Stimulated activated CD4-positive, alpha-beta T cell treated with anti-CD3 and anti-CD28 coated beads, Interleukin-1b, Interleukin-23, amount 100 ng/mL, for 1 hour (primary cell): ENCODE measurements at places on chromosomes 3 and 15.

- DNase-seq = no peak
Observed at GRCh38 chr3:78154521-78155186, 1114.8 kb downstream of the ROBO2 start.

GRCh38 chr3:150912501-150912900 lies 7.3 kb upstream of the MINDY4B start:
- DNase-seq = no peak

GRCh38 chr3:124033360-124034015 lies 41.6 kb upstream of the ROPN1 start:
- DNase-seq = no peak

GRCh38 chr3:112803467-112803866 lies 43.2 kb downstream of the CD200R1L start:
- DNase-seq = no peak

DNA sequence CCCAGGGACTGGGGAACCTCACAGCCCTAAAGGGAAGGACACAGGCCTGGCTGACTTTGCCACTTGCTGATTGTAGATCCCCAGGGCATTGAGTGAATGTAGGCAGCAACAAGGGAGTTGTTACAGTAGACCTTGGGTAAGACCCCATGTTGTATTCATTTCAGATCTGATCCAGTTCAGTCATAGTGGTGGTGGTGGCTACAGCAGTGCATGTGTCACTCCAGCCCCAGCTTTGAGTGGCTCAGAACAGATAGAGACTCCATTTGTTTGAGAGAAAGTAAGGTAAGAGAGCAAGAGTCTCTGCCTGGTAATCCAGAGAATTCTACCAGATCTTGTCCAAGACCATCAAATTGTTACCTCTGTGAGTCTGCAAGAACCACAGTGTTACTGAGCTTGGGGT lies 278.7 kb upstream of the SATB1 start:
- no peak for DNase-seq

DNA sequence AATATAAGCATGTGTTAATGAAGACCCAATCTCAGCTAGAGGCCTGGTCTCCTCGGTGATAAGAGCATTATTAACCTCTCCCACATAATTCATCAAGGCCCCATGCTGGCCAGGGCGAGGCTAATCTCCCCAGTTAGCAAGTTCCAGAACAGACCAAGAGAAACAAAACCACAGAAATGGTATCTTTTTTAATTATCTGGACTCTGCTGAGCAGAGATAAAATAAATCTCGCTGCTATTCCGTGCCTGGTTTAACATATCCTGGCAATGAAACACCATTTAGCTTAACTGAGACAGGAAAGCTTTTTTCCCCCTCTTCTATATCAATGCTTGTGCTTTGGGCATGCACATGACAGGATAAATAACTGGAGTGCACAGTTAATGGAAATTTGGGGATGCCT lies 72.5 kb upstream of the ARHGEF3 start:
- DNase-seq = no peak

DNA sequence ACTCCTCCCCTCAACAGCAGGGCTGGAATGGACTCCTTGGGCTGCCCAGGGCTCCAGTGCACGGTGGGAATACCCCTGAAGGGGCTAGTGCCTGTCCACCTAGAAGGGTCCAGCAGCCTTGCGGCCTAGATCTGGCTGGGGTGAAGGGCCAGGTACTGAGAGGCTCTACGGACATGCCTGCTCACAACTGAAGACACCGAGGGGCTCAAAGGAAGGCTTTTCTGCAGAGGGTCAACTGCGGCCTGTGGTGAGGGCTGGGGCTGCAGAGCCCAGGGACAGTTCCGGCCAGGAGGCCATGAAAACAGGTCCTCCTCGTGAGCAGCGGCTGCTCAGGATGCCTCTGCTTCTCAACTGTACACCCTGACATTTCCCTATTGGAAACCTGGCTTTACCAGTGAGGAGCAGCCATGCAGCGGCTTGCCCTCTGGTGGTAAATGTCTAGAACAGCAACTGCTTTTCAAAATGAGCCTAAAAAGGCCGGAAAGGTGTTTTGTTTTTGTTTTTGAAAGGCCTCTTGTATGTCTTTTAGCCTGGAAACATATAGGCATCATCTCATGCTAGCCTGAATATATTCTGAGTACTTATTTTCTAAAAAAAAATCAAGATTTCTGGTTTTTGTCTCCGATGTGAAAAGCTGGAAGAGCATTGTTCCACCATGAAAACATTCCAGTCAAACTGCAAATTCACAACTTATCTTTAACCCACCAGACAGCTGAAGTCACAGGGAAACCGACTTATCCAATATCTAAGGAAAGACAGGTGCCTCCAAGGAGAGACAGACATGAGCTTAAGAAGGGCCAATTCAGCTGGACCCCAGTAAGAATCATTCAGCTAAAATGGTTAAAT lies 163.4 kb downstream of the KLF13 start:
- DNase-seq = no peak

DNA sequence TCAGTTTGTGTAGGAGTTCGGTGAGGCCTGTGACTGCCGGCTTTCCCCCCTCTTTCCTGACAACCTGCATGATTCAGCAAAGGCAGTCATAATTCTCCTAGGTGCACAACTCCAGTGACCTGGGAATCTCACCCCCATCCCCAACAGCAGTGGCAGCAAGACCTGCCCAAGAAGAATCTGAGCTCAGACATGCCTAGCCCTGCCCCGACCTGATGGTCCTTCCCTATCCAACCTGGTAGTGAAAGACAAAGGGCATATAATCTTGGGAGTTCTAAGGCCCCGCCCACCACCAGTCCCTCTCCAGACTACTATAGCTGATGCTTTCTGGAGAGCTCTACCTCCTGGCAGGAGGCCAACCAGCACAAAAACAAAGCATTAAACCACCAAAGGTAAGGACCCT lies 44.2 kb upstream of the ZBED2 start:
- no peak for DNase-seq

DNA sequence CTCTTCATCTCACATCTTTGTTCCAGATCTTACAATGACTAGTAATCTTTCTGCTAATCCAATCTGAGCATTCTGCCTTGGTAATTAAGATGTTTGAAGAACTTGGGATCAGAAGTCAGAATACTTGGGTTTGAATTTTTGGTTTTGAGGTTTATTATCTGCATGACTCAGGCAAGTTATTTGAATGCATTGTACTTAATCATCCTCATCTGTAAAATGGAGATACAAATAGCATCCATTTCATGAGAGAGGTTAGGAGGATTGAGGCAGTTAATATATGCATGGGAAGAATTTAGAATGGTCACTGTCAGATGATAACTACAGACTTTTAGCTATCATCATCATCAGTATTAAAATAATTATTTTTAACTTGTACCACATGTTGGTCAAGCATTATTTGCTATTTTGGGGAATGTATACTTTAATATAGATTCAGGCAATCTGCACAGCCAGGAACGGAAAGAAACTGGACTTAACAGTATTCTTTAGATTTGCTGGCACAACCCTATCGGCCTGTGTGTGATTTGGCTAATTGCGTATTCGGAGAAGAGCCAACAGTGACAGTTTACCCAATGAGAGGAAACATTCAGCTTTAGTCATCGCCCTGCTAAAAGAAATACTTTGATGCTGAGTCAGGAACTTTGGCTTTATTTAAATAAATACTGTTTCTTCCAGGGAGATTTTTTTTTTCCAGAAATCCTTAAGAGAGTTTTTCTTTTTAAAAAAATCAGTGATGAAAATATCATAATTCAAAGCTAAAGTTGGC lies 600.0 kb downstream of the ROBO1 start:
- DNase-seq = no peak

DNA sequence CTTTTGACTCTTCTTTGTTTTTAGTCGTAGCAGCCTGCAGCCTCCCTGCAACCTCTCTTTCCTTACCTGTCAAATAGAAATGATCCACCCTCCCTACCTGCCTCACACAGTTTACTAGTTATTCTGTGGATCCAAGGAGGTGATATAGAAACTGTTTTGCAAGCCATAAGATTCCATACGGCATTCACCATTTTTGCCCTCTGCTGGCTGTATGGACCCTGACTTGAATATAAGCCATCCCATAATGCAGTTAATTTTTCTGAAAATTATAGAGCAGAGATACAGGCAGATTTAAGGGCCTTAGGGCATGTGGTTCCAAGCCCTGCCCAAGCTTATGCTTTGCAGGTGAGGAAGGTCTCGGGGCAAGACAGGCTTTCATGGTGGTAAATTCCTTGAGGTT lies 63.8 kb downstream of the CPN2 start:
- DNase-seq = no peak

DNA sequence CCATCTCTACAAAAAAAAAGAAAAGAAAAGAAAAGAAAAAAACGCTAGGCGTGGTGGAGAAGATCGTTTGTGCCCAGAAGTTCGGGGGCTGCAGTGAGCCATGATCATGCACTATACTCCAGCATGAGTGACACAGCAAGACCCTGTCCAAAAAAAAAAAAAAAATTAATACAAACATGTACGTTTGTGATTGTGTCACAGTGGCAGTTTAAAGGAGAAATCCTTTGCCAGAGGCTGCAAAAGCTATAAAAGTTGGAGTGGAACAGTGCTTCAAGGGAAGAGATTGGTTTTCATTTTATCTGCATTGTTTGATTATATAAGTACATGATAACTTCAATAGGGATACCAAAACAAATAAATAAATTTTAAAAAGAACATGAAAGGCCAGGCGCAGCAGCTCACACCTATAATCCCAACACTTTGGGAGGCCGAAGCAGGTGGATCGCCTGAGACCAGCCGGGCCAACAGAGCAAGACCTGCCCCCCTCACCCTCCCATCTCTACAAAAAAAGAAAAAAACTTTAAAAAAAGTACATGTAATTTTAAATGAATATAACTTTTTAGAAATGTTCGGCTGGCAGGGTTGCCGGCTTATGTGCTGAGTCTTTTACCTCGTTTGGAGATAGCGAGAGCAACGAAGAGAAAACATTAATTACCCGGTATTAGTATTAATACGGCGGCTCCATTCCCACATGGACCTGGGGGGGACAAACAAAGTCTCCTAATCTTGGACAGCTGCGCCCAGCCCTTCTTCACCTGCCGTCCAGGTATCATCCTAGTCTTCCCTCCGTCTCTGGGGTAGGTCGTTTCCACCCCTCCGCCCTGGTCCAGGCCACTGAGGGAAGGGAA lies 573 bp upstream of the DIS3L start:
- DNase-seq = no peak

DNA sequence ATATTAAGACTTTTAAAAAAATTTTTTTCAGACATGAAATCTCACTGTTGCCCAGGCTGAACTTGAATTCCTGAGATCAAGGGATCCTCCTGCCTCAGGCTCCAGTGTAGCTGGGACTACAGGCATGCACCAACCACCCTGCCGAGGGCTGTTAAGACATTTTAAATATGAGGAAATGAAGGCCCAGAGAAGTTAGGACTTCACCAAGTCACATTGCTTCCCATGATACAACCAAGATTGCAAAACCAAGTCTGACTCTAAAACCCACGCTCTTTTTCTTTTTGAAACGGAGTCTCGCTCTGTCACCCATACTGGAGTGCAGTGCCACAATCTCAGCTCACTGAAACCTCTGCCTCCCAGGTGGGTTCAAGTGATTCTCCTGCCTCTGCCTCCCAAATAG lies 28.0 kb downstream of the PTPN9 start:
- DNase-seq = no peak

GRCh38 chr3:158728061-158728377 lies 4.2 kb downstream of the RARRES1 start:
- DNase-seq = no peak

DNA sequence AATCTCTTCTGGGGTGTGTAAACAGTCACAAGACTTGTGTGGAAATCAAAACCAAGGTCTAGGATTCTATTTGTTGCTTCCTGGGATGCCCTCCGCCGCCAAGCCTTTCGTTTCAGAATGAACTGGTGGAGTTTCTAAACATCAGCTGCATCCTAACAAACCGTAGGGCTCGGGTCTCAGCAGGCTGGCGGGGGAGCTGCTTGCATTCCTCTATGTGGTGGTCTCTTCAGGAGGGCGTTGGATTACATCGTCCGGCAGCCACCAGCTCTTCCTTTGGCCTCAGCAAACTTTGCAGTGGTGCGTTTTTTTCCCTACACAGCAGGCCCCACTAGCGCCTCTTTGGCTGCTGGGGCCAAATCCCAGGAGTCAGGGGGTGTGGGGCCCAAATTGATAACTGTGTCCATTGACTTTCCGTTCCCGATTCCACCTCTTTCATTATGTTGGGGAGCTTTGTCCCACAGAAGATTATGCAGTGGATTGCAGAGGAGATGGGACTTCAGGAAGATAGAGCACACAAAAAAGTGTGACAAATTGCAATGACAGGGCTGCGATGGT lies 390.0 kb upstream of the NR2F2 start:
- no peak for DNase-seq

GRCh38 chr3:102158080-102158740 lies 276.6 kb upstream of the ZPLD1 start:
- no peak for DNase-seq

DNA sequence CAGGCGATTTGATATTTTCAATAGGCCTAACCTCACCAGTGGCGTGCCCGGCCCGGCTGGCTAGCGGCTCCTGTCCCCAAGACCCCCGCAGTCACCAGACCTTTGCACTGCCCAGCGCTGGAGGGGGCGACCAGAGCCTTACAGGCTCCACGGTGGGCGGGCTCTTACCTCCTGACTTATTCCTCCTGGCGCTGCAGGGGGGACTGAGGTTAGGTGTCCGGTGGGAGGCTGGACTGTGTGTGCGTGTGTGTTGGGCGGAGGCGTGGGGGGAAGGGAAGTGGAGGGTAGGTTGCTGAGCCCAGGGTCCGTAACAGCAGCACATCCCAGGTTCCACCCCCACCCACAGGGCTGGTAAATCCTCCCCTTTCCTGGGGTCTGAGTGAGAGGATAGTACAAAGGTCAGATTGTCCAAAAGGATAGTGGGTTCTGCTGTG lies 27.5 kb upstream of the THRB start:
- DNase-seq = no peak
